ENCODE measurements at places on chromosomes 3 and 15.

DNA sequence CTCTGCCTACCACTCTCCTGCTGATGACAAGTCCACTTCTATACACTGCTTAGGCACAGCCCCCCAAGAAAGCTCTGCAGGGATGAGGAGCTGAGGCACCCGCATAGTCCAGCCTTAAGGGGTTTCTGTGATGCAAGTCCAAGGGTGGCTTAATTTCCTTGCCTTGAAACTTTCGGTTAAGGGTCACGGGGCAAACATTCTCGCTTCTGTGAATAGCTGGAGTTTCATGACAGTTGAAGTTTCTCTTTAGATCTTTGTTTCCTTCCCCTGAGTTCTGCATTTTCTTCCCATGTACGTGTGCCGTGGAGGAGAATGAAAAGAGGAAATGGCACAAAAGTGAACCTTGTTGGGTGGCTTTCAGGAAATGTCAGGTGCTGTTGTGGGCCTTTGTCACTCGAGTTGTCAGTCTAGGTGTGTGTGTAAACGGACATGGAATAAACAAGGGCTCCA lies 7.0 kb downstream of the GPR160 start:
- DNase-seq, result no peak

- DNase-seq, result no peak
Measured at GRCh38 chr3:124351430-124352148, 359.7 kb upstream of the ROPN1 start.

DNA sequence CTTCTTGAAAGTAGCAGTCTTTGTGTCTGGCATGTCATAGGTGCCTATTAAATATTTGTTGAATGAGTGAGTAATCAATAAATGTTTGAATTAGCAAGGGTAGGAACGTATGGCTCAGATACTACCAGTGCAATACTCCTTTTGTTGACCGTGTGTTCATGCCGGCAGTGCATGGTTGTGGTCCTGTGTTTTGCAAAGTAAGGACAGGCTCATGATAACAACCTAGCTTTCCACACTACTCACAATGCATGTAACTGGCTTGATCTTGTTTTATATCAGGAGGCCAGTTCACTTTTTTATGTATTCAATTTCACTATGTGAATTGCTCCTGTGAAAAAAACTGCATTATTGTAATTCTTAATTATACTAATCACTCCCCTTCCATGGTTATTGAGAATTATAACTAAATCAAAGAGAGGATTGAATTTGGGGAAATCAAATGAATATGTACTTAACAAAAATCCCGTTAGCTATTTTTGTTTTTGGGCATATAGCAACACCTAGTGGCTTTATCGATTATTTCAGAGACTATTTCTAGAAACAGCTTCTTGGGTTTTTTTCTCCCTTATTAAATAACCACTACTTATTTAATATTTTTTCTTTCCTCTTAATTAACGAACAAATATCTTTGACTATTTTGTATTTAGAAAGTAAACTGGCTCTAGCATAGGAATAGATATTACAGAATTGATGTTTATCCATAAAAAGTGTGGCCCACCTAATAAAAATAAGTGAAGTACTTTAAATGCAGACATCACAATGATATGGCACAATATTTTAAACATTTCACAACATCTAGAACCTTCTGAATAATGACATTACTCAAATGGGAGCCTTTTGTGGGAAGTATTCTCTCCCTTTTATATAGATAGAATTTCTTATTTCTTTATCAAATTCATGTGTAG lies 218.5 kb downstream of the BBX start:
- DNase-seq, result no peak

- no peak for DNase-seq
Measured at GRCh38 chr3:111506435-111506834, 35.6 kb upstream of the CD96 start.

- DNase-seq, result no peak
Measured at GRCh38 chr3:33067484-33067883, 29.5 kb downstream of the GLB1 start.

DNA sequence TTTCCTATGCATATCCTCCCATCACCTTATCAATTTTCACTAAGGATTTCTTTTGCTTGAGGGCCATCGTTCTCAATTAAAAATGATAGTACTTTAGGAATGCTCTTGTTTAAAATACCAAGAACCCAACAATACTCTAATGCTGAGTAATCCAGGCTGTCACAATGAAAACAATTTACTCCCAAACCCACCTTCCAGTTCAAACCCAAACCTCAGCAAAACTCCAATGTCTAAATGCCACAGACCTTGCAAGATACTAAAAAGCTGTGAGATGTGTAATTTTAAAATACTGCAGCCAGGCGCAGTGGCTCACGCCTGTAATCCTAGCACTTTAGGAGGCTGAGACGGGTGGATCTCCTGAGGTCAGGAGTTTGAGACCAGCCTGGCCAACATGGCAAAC lies 889.8 kb downstream of the ROBO1 start:
- DNase-seq, result no peak

DNA sequence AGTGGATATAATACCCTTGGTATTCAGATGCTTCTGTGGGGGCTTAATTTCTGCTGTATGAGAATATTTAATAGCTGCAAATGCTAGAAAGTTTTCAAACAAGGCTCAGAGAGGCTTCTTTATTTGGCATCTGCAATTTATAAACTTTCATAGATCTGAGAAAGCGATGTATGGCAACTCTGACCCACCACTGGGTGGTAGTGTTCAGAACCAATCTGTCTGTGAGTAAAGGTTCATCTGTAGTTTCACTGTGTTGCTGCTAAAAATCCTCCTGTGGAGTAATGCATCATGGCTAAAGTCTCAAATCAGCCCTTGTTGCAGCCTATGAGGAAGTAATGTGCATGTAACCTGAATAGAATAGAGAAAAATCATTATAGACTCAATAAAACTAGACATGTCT lies 47.4 kb downstream of the CLSTN2 start:
- DNase-seq, result no peak

DNA sequence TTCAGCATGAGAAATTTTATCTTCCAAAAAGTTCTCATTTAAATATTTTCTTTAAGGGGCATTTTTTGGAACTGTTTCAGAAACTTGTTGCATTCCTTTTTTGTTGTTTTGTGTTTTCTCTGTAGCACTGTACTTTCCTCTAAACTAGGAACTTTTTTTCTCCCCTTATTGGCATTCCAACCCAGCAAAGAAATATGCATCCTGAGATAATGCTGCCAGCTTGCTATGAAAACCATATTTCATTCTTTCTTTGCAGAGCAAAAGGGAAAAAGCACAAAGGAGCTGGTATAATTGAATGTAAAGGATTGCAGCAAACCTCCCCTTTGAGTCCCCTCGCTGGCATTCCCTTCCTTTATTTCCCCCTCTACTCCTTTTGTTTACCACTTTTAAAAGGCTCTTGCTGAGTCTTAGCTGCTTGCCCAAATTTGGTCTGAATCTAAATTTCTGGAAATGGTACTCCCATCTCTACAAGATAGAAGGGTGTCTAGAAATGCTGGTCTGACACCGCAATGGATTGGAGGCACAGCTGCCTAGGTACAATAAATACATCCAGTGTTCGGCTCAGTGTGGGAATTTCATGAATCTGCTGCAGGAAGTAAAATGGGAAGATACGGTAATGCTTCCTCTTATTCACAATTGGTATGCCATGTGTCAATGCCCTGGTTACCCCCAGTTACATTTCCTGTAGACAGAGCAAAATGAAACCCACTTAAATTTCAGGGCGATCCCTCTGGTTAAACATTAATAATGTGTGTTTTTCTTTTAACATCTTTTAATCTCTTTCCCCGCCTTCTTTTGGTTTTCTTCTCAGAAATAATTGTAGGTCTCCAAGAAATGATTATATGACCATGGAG lies 156.6 kb downstream of the MEIS2 start:
- DNase-seq, result no peak

DNA sequence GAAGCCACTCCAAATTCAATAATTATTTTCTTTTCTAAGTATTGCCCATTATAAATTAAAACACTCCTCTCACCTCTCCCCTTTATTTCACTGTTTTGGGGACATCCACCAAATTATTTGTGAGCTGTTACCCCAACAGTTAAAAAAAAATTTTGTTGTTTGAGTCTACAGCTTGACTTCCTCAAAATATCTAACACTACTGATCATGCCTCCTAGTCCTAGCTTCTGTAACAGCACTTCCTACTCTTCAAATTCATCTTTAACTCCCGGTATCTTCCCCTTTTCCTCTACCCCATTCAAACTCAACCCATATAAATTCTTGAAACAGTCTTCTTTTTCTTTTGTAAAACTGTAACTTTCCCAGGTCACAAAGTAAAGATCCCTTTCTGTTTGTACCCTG lies 15.9 kb downstream of the PARL start:
- DNase-seq, result no peak

DNA sequence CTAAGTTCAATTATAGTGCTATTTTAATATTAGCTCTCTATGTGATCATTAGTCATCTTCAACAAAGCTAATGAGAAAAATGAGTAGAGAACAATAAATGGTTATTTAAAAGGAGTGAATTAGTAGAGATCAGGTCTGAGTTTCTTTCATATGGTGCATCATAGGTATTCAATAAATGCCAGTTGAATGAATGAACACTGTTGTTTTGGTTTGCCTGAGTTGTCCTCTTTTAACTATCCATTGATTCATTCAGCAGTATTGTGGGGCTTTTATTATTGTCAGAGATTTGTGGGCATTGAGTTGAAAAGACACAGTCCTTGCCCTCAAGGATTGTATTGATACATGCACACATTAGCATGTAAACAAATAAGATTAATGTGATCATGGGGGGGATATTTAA lies 88.2 kb downstream of the AGBL1 start:
- no peak for DNase-seq

- DNase-seq, result no peak
Measured at GRCh38 chr3:10145685-10146084, 4.1 kb downstream of the VHL start.

GRCh38 chr3:168802766-168803165 lies 707.0 kb upstream of the GOLIM4 start:
- no peak for DNase-seq

- no peak for DNase-seq
Measured at GRCh38 chr3:70020906-70021660, 21.6 kb downstream of the SAMMSON start.

DNA sequence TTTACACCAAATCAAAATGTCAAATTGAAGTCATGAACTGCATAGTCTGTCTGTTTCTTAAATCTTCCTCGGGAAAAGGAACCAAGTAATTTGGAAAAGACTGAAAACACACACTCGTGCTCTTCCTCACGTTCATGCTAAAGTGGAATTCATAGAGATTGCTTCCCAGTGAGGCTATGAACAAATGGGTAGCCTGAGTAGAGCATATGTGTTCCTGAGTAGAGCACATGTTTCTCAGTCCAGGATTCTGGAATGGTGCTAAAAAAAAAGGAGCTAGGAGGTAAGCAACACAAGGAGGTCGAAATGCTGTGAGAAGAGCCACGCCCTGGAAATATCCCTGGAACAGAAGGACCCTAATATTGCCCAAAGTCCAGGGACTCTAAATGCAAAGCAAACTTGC lies 494.2 kb upstream of the THBS1 start:
- no peak for DNase-seq

GRCh38 chr15:65085990-65086679 lies 9.6 kb downstream of the KBTBD13 start:
- no peak for DNase-seq

- DNase-seq, result no peak
Measured at GRCh38 chr3:169528289-169528688, 135.2 kb downstream of the MECOM start.

GRCh38 chr3:43949594-43949993 lies 258.9 kb downstream of the ABHD5 start:
- DNase-seq, result no peak

DNA sequence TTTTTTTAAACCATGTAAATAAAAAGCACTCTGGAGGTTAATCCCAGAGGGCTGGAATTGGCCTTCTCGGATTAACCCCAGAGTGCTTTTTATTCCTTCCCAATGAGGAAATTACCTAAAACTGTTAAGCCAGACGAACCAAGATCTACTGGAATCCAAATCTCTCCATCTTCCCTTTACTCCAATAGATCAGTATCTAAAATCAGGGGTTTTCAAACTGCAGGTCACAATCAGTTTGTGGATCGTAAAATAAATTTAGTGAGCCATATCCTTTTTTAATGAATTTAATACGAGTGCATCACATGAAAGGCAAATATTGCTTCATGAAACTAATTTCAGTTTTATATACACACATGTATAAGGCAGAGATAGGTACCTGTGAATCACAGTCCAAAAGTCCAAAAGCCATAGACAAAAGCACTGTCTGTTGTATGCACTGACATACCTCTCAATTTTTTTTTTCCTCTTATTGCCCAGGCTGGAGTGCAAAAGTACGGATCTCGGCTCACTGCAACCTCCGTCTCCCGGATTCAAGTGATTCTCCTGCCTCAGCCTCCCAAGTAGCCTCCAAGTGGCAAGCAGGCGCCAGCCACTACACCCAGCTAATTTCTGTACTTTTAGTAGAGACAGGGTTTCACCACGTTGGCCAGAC lies 61.3 kb downstream of the TBL1XR1 start:
- DNase-seq, result no peak

GRCh38 chr3:46824211-46824970 lies 38.9 kb downstream of the MYL3 start:
- DNase-seq, result no peak

Measured in lower leg skin (tissue), 4 donors.